D341Med (cell line): ENCODE measurements at places on chromosomes 3 and 15.

DNA sequence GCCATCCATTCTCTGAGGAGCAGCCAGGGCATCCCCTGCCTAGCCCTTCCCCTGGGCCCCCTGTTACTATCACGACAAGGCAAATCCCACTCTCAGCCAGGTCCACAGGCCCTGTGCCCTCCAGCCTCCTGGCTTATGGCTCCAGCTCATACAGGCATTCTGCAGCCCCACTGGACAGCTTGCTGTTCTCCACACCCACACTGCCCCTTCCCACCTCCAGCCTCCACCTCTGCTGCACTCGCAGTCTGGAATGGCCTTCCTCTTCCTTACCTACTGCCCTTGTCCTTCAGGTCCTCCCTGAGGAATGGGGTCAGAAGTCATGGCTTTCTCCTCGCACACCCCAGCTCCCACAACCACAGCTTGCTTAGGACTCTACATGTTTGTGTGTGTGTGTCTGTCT, 40.4 kb downstream of the CCDC33 start:
- no peak for DNase-seq

GRCh38 chr3:28300345-28300962, 48.1 kb upstream of the ZCWPW2 start:
- no peak for DNase-seq

DNA sequence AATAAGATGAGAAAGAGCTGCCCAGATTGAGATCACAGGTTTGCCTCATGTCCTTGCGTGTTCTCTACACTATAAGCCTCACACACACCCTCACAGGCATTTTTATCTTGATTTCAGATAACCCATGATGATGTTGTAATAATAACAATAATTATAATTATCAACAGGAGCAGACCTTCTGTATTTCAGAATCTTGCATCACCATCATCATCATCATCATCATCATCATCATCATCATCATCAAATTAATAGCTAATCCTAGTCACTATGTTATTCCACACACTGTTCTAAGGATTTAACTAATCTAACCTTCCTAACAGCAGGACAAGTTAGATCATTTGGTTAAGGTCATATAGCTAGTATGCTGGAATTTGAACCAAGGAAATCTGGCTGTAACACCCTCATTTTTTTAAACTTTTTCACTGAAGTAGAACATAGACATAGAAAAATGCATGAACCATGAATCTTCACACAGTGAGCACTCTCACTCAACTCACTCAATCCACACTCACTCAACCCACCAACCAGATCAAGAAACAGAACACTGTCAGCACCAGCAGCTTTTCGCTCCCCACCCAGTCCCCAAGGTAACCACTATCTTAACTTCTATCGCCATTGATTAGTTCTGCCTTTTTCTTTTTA, 1.8 kb upstream of the SH2D7 start:
- no peak for DNase-seq

GRCh38 chr15:100438570-100438969, 90.2 kb downstream of the CERS3 start:
- DNase-seq, result peak; percentile 38

GRCh38 chr15:38208779-38209178, 43.9 kb upstream of the SPRED1 start:
- no peak for DNase-seq

GRCh38 chr15:33098094-33099058, 96.1 kb downstream of the FMN1 start:
- no peak for DNase-seq

DNA sequence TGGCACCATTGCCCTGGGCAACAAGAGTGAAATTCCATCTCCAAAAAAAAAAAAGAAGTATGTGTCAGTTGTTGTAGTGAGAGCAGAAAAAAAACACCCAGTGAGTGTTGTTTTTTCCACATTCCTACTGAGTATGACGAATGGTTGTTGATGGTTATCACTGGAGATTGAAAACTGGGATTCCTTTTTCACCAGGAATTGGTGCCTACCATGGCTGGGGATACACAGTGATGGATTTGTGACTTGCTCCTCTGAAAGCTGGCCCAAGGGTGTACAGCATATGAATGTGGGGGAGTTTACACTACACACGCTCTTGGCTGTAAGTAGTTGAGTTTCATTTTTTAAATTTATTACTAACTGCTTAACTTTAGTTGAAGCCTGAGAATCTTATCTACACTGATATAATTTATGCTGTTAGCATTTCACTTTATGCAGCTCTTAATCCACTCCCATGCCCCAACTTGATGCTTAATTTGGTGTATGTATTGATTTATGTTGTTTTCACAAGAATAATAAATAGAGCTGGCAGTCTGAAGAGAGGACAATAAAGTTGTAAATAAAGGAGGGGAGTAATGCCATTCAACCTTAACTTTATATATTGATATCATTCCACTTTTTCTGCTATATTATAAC, 56.0 kb upstream of the MME start:
- no peak for DNase-seq

- DNase-seq, result no peak
Measured at GRCh38 chr3:40181182-40181581, 128.3 kb upstream of the EIF1B start.

GRCh38 chr3:42705962-42706585, 3.5 kb upstream of the HHATL start:
- peak; percentile 17 for DNase-seq

- DNase-seq, result no peak
Measured at GRCh38 chr3:149277331-149277813, 55.7 kb upstream of the CP start.

DNA sequence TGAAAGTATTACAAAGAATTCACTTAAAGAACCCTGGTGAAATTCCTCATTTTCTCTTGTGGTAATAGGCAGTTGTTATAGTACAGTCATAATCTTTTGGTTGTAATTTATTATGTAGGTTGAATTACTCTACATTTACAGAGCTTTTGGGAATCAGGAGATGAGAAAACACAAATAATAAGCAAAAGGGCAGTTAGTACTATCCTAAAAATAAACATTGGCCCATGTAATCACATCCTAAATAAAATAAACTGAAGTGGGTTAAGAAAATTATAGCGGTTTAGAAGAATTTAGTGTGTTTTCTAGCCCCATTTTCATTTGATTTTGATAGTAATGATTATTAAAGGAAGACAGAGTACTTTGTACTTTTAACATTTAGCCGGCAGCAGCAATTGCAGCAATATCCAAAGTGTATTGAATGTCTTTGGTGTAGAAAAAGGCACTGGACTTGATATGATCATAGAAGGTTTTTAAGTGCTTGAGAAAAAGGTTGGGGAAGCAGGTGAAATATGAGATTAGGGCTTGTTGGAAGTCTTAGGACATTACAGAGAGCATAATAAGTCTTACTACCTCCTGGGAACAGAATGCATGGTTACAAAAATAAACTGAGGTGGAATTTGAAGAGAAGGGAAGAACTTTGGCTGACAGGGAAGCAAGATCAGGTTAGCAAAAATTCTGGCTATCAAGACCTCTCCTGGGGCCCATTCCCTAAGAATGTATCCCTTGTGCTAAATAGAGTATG, 79.9 kb downstream of the MBNL1 start:
- no peak for DNase-seq

- no peak for DNase-seq
Measured at GRCh38 chr15:88076328-88076727, 180.2 kb downstream of the NTRK3 start.

DNA sequence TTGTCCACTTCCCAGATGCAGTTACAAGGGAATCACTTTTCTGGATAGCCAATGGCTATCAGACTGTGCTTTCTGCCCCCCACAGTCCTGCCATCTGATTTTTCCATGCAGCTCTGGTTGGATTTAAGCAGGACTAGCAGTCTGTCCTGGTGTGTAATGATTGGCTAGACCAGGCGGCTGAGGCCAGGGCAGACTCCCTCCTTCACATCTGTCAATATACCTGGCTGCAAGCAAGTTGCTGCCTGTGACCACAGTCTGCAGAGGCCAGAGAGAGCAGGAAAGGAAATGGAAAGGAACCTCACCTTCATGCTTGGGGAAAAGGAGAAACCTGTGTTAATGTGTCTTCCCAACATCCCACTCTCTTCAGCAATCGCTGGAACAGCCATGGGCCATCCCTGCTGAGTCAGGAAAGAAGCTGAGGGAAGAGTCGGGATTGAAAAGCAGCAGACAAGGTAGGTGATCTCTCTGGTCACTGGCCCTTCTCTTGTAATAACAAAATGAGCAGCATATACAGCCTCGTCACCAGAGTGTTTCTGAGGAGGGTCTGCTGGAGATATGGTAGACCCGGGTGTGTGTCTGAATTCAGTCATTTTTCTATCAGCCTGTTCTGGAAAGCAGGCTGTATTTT, 126.7 kb upstream of the PHLDB2 start:
- no peak for DNase-seq

- no peak for DNase-seq
Measured at GRCh38 chr15:50189633-50190032, 7.6 kb downstream of the SLC27A2 start.

- DNase-seq, result no peak
Measured at GRCh38 chr3:58296843-58297242, 9.2 kb upstream of the RPP14 start.

DNA sequence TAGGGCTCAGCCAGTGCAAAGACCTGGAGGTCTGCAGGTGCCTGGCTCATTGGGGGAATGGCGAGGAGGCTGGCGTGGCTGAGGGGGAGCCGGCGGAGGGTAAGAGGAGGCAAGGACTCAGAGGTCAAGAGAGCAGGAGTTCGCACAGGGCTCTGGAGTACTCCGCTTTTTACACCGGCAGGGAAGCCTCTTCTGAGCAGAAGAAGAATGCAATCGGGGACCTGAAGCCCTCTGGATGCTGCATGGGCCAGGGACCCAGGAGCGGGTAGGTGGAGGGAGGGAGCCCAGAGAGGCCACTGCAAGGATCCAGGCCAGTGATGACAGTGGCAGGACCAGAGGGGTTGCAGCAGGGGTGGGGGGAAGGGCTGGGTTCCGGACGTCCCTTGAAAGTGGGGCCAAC, 70.4 kb upstream of the TAMM41 start:
- DNase-seq, result no peak

- DNase-seq, result no peak
Measured at GRCh38 chr3:33061782-33062181, 35.2 kb downstream of the GLB1 start.

- DNase-seq, result no peak
Measured at GRCh38 chr15:29528276-29528675, 258.7 kb upstream of the NSMCE3 start.

DNA sequence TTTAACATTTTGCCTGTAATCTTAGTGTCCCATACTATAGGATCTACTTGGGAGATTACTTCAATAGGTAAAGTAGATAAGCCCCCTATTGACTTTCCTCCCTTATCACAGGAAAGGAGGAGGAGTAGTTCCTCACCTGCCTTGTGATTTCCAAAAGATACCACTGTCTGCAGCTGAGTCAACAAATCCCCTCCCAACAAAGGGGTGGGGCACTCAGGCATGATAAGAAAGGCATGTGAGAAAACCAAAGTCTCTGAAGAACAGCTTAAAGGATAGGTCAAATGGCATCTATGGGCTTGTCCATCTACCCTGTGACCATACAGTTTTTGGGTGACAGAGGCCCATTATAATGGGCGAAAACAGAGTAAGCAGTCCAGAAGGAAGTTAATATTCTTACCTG, 71.3 kb upstream of the WNT7A start:
- no peak for DNase-seq

DNA sequence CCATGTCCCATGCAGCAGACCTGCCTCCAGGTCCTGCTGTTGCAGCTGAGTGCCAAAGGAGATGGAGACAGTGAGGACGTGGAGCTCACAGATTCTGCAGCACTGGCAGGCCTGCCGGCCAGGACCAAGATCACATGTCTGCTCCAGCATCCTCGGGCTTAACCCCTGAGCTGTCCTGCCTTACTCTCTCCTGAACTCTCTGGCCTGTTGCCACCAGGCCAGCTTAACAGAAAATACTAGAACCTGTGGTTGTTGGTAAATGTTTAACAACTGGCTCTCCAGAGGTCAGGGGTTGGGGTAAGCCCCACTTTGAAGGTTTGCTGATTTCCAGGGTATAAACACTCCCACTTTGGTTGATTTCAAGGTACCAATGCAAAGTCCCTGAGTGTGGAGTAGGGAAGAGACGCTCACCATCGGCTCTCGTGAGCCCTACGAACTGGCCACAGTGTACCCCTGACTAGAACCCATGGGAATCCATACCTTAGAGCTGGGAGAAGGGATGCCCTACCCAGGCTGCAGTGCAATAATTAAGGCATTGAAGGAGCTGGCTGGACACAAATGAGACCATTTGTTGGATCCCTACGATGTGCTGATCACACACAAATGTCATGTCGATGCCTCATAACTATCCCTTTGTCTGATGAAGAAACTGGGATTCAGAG, 147.9 kb downstream of the OR4M2 start:
- DNase-seq, result no peak

GRCh38 chr3:16390581-16390980, 122.9 kb downstream of the RFTN1 start:
- DNase-seq, result no peak
